Stimulated activated CD8-positive, alpha-beta memory T cell treated with anti-CD3 and anti-CD28 coated beads, Interleukin-4, amount 100 ng/mL, for 24 hours (primary cell): ENCODE measurements at places on chromosomes 4 and X.

- no peak for DNase-seq
These were observed 4.3 kb downstream of the SLC9A7 start for GRCh38 chrX:46754586-46755061.

DNA sequence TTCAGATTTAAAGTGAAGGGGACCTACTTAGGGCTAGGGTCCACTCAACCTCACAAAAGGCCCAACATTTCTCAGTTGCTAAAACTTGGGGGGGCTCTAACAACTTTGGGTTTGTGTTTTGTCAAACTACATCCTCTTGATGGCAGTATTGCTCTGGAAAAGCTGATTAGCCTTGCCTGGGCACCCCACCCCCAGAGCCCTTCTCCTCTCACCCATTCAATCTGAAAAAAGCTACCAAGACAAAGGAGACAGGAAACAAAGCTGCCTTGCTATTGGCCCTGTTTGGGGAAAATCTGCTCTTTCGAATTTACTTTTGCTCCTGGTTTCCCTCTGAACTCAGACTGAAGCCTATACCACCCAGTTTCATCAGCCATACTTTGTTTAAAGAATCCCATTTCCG, 195.2 kb upstream of the STK26 start:
- no peak for DNase-seq

GRCh38 chr4:182619660-182620059, 297.5 kb downstream of the DCTD start:
- DNase-seq: no peak

- peak; percentile 69 for DNase-seq
These were observed at the start of gene BMP2K for GRCh38 chr4:78776079-78776728. BMP2K (plus strand) TSS chr4:78776350; CDS start chr4:78776544, 194 bp downstream.

GRCh38 chr4:182770996-182771514, 146.1 kb downstream of the DCTD start:
- no peak for DNase-seq

GRCh38 chr4:101020956-101021355, 326.4 kb downstream of the PPP3CA start:
- DNase-seq: no peak

DNA sequence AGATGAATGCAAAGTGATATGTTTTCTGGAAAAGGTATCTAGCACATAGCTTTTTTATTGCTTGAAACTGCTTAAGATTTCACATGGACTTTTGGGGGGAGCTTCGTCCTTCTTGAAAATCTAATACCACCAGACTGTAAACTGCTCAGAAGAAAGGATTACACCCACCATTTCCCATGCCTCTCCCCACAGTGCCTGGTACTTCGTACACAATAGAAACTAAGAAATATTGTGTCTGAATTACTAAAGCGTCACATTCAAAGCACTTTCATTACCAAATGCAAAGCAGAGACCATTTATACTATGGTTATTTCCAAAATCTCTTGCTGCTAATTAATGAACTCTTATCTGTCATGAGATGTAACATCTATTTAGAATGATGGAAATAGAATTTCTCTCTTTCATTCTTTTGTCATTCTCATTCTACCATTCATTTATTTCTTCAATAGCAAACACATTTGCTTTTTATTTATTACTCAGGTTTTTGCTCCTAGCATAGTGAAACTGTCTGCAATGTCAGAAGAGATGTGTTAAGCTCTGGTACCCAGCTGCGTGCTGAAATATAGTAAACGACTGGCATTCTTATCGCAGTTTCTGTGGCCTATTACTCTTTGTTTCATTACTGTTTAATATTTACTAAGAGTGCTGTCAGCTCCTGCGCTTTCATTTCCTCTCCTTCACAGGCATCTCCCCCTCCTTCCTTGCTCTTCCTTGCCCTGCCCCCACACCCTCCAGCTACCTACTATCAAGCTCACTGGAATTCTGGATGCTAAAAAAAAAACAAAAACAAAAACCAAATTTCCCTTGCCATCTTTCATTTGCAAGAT, 51.4 kb upstream of the RAPGEF2 start:
- no peak for DNase-seq

DNA sequence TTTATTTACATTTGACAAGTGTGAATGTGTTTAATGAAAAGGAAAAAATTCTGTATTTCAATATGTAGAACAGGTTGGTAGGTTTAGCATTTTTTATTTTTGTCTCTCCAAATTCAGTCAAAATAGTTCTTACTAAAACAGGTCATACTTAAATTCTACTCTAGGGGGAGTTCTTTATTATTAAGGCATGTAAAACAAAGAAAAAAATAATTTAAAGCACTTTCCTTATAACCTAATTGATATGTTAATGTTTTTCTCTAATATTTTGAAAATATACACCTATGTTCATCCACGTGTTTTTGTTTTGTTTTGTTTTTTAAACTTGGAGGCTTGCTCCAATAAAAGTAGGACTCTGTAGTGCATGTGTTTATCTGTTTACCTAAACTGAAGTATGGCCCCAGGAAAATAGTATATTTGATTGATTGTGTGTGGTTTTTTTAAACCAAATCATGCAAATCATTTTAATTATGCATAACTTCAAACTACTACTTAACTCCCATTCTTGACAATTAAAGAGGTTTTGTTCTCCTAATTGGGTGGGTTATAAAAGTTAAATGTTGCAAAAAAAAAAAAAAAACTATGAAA, 562.7 kb downstream of the RPA4 start:
- no peak for DNase-seq

- DNase-seq: no peak
These were observed 110.1 kb downstream of the ANAPC4 start for GRCh38 chr4:25487155-25487554.

- no peak for DNase-seq
These were observed 54.4 kb downstream of the HMX1 start for GRCh38 chr4:8817096-8817812.

DNA sequence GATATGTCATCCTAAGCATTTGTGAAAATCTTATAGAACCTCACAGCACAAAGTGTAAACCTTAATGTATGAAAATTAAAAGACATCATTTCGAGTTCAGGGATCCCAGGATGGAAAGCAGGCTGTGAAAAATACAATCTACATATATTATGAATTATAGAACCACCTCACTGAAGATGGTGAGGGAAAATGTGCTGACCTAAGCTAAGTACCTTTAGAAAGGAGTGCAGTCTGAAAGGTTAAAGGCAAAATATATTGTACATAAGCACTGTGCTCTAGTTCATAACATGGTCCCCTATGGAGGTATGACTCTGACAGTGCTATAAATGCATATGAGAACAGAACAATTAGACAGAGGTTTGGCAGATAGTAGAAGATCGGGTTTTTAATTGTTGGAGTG, 368.6 kb downstream of the TMA16 start:
- no peak for DNase-seq

- DNase-seq: peak; percentile 13
These were observed 660.3 kb upstream of the PITX2 start for GRCh38 chr4:111283066-111283677.

DNA sequence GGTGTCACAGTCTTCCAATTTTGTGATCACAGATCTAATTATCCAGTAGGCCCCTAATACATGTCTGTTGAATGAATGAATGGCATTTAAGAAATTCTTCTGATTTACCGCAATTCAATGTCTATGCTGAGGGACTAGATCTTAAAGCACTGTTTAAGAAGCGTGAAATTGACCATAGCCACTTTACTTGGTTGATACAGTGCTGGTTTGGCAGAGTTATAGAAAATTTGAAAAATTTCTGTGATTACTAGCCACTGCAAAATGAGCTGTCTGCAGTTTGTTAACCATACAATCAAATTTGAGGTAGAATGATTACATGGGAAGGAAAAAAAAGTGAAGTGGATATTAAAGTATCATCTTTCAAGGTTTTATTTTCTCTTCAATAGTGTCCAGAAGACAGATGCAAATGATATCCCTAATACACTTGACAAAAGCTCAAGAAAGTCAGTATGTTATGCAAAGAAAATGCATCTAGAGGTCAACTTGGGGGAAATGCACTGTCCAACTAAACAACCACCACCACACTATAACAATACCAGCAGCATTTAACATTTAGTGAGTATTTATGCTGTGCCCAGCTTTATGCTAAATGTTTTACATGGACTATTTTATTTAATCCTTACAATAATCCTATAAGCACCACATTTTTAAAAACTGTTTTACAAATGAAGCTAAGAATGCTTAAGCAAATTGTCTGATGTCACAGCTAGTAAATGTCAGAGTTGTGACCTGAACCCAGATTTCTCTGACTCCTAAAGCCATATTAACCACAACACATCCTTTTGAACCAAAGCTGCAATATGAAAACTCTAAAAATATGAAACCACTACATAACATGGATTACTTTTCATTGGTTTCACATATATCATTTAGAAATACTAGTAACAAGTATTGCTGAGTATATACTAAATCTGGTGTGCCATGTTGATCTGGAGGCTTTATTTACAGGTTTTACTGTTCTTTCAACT, 217.9 kb upstream of the MAB21L2 start:
- no peak for DNase-seq

- no peak for DNase-seq
These were observed 109.5 kb upstream of the TEX13C start for GRCh38 chrX:125210146-125210545.

GRCh38 chrX:114582264-114582632, 1.6 kb upstream of the HTR2C start:
- no peak for DNase-seq

DNA sequence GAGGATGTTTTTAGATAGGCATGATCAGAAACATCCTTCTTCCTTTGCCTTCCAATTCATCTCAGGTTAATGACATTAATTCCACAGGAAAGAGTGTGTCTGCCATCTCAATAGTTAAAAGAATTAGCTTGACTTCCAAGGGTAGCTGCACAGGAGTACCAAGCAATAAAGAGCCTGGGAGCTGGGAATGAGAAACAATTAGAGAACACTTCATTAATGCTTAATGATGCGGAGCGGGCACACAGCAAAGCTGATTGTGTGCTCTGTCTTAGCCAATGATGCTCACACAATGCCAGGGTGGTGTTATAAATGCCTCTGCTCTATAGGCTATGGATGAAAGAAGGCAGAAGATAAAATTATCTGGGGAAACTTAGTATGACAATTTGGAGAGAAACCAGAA, 1052.5 kb upstream of the LCORL start:
- DNase-seq: no peak

- DNase-seq: no peak
These were observed 31.5 kb downstream of the SEC24B start for GRCh38 chr4:109465069-109465468.

- DNase-seq: no peak
These were observed 183.4 kb downstream of the OPHN1 start for GRCh38 chrX:68249903-68250302.

- no peak for DNase-seq
These were observed 6.2 kb downstream of the NR0B1 start for GRCh38 chrX:30302956-30303355.

- no peak for DNase-seq
These were observed 95.2 kb downstream of the SORBS2 start for GRCh38 chr4:185716577-185717376.

DNA sequence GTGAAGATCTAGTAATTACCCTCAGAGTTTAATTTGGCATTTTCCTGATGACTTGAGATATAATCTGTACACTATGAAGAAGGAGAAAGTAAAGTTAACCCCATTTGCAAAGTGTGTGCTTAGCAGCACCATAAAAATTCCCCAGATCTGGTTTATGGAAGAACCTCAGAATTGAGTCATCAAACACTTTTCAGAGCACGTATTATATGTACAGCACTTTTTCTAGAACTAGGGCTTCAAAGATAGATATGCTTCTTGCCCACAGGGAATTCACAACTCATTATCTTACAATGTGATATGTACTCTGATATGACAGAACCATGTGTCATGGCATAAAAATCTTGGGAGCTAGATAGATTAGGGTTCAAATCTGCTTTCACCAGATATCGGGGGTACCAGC, 150.9 kb downstream of the SLC10A7 start:
- DNase-seq: no peak

GRCh38 chr4:11843340-11843739, 414.6 kb upstream of the HS3ST1 start:
- DNase-seq: no peak
